ENCODE measurements at places on chromosomes 5 and 9.

DNA sequence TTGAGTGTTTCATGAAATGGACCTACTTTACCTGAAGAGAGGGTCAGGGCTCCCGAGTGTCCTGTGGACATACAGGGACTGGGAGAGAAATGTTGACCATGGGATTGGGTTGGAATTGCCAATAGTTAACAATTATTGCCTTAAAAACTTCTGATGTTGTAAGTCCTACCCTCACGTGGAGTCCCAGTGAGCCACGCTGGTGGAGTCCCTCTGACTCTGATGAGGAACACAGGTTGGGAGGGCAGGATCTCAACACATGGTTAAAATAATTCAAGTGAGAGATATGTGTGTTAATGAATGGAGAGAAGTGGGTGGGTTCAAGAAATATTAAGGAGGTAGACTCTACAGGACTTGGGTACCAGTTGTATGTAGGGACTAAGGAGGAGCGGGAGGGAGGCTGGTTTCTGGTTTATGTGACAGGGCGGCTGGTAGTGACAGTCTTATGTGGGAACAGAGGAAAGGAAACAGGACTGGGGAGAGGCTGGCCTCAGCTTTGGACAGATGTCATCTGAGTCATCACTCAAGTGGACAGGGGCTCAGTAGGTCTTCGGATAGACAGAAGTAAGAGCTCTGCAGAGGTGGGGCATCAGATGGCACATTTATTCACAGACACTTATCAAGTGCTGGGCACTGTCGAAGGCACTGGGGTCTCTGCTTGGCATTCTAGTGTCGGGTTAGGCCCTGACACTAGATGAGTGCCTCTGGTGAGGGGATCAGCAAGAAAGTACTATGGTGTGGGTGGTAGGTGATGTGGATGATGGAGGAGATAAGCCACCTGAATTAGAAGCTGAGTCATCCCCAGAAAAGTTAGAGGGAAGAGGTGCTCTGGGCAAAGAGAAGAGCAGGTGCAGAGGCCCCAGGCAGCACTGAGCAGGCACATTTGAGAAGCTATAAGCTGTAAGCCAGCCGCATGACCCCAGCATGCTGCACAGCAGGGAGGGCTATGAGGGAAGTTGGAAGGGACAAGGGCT is 27.2 kb downstream of the MAML1 start:
- DNase-seq, result no peak

- no peak for DNase-seq
Measured at GRCh38 chr9:14313951-14314423, at the start of gene NFIB. Gene NFIB, minus strand, starts transcription at chr9:14314141. Its CDS starts 630 bp downstream, at chr9:14313511.

DNA sequence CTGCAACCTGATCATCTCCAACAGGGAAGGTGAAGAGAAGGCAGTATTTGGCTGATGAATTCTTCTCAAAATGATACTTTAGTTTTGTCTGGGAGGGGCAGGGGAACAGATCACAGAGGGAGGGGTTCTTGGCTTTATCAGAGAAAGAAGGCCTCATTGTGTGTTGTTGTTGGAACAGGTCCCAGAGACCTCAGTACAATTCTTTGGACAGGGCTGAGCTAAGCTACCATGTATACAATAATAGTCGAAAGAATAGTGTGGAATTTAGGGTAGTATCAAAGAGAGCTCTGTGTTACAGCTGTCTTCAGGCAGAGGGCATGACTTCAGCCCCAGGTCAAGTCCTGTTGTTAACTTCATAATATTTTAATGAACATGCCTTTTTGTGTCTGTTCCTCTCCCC is 39.9 kb downstream of the ARHGAP26 start:
- DNase-seq, result no peak

GRCh38 chr5:96566833-96567587 is 95.2 kb upstream of the CAST start:
- DNase-seq, result no peak

GRCh38 chr5:59607138-59607765 is 286.3 kb downstream of the PDE4D start:
- DNase-seq, result no peak

DNA sequence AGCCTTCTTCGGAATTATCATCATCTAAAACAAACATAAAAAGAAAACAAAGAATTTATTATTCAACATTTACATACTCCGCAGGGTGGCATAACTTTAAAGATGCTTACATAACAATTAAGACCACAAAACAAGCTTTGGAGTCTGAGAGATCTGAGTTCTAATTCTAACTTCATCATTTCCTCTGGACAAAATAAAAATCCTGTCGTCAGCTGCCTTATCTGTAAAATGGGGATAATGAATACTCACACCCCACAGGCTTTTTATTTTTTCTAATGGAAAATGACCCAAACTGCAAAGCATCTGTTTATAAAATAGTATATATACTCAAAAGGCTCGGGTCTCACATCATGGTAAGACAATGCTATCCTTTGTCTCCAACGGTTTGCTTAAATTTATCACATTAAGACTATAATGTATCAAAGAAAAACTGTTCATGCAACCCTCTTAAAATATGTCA is 4.3 kb downstream of the ARRDC3 start:
- DNase-seq, result no peak

DNA sequence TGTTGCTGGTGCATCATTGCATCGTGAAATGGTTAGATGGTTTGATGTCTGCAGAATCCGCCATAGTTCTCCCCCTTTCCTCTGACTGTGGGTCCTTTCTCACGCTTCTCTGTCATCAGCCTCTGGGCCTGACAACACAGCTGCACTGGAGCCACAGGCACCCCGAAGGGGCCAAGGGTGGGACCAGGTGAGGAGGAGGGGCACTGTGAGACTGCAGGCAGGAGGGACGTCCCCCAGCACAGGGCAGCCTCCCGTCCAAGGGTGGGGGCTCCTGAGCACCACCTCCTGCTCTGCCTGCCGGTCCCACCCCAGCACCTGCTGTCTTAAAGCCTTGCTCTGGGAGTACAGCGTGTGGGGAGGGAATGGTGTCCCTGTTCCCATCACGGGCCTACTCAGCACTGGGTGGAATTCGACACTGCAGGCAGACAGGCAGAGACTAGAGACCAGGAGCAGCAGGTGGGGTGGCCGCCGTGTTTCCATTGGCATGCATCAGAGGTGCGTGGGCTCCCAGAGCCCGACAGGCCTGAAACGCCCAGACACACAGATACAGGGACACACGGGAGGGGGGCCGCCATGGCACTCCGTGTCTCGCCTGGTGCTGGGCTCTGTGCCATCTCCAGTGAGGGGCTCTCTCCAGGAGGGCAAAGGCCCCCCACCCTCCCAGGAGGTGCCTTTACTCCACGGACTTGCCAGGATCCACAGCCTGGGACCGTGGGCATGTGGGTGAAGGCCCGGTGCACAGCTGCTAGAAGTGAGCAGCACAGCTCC is 15.0 kb downstream of the CACNA1B start:
- no peak for DNase-seq

DNA sequence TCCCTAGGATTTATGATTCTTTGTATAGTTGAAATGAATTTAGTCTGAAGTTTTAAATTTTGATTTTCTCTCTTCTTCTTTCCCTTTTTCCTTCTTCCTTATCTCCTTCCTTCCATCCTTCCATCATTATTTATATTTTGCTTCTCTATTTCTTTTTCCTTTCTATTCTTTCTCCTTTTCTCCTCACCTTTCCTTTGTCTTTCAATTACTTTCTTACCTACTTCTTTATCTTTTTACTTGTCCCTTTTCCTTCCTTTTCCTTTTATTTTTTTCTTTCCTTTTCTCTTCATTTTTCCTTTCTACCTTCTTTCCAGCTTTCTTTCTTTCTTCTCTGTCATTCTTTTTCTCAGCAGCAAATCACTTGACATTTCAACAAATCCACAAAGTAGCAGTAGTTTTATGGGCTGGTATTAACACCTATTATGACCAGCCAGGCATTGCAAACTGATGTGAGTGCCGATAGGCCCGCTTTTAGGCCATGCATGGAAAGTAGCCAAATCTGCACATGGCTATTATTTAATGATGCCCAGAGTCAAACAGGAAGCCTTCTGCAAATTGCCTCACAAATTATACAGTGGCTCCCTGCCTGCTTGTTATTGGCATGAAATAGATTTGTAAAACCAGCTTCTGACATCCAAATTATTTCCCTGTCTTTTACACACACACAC is 37.1 kb upstream of the NR3C1 start:
- DNase-seq, result no peak

GRCh38 chr5:178235588-178235974 is 3.0 kb upstream of the PHYKPL start:
- DNase-seq, result no peak

DNA sequence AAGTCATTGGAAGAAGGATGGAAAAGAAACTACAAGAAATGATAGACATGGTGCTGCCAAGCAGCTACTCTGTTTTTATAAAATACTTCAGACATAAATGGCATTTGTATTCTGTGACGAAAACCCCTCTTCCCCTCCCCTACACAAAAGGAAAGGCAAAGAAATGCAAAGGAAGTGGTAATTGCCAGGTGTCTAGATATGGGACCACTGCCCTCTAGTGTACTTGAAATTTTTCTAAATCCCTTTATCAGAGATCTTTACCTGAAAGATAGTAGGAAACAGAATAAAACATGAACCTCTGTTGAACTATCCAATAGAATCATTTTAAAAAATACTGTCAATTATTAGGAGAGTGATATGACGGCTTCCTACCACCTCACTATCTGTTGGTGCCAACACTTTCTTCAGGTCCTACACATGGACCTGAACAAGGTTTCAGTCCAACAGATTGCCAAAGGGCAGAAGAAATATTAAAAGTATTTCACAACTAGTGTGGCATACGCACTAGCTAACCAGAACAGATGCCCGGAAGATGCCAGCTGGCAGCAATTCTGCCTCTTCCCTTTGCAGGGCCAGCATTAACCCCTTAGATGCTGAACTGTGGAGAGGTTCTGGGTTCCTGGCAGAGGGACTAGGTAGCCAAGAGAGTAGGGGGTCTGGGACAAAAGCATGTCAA is 104.1 kb downstream of the TSSK1B start:
- DNase-seq, result no peak

- no peak for DNase-seq
Measured at GRCh38 chr5:2914981-2915484, 163.6 kb upstream of the IRX2 start.

- no peak for DNase-seq
Measured at GRCh38 chr9:32503008-32503407, 23.0 kb downstream of the RIGI start.

DNA sequence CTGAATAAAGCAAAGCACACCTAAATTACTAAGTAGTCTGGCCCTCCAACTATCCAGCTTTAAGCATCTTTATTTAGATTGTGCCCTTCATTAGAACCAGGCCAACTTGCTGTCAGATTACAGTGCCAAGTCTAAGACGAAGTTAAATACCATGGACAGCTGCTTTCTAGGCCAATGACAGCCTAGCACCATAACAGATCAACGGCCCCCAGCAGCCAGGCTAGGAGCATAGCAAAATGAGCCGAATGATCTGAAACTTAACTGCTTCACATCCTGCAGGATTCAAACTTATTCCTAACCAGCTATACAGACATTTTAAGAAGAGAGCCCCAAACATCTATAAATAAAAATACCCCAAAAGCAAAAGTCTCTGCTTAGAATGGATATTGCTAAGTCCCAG is 6.8 kb downstream of the SLC24A2 start:
- DNase-seq, result no peak

- no peak for DNase-seq
Measured at GRCh38 chr5:35454011-35454525, 163.6 kb upstream of the SPEF2 start.

DNA sequence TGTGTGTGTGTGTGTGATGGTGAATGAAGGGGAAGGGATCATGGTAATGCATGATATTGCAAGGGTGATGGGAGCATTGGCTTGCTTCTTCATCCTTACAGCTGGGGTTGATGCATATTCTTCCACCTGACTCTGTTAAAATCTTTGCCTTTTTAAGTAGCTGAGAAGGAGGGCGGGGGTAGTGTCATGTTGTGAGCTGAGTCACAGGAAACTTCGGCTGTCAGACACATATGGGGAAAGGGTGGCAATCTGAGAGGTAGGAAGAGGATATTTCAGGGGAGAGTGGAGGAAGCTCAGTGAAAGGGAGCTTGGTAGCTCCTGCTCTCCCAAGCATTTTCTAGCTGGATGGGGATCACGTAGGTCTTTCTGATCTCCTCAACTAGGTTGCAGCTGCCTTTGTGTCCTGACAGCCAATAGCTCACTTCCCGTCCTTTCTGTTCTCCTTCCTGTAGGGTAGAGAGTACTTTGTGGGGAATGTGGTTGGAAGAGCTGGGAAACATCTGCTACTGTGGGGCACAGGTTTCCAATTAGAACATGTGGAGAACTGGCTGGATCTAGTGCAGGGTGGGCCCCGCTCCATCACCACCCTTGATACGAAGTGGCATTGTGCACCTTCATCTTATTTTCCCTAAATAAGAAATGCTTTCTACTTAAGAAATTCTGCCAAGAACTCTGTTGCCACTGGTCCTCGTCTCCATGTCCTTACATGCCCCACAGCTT is 18.1 kb upstream of the CLK4 start:
- DNase-seq, result no peak

DNA sequence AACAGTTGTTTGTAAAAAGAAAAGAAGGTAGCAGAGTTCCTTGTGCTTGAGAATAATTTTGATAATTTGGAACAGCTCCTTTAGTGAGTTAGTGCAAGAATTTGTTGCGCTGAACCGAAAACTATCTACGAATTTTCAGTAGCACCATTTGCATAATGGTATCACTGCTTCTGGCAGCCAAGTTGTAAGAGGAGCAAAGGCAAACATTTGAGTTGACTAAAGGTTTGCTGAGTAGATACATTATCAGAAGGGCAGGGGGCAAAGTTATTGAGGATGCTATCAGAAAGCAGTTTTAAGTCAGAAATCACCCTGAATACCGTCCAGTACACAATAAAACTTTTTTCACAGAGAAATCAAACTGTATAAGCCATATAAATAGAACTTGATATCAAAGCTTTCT is 181.5 kb upstream of the MOCS2 start:
- no peak for DNase-seq

DNA sequence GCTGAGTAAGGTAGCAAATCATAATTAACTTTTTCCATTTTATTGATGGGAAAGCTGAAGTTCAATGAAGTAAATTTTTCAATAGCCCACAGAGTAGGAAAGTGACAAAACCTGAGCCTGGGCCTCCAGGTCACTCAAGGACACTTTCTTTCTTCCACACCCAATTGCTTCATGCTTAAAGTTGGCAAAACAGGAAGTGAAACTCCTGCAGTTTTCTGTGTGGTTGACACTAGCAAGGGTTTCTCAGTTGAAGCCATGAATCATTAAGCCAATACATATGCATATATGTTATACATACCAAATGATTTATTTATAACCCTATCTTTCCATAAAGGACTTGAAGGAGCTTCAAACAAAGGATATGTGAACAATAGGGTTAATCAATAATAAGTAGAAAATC is 13.9 kb downstream of the TLR4 start:
- no peak for DNase-seq

DNA sequence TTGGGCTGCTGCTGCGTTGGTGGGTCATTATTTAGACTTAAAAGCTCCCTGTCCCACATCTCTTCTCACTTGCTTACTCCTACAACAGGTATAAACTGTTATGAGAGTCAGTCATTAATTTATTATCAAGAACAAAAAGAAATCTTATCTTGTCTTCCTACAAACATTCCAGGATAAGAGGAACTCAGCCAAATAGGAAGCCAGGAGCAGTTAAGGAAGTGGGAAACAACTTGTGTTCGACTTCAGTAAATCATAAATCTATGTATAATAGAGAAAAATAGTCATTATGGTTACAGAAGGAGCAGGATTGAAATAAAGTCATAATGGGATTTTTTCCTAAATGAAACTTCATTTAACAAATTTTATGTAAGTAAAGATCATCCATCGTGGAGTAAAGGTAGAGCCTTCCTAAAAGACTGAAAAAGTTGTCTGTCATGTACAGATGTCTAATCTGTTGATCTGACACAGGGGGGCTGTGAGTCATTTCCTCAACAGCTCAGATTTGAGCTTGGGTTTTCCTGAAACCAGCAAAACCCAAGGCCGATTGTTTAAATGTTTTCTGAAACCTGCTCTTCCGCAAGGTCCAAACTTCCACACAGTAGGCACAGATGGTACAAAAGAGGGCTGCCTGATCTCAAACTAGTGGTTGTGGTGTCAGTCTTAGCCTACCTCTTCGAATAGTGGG is 25.3 kb upstream of the LRRTM2 start:
- no peak for DNase-seq

All from NCI-H2107 (cell line).